Activated T-cell treated with anti-CD3 and anti-CD28 coated beads, Interleukin-2, amount 50 U/mL, for 72 hours (primary cell): ENCODE measurements at places on chromosomes 5 and 9. TPM values are rescaled to one million over a fixed set of nuclear protein-coding genes. Genes with fewer than 3 reads are reported as not detected.

DNA sequence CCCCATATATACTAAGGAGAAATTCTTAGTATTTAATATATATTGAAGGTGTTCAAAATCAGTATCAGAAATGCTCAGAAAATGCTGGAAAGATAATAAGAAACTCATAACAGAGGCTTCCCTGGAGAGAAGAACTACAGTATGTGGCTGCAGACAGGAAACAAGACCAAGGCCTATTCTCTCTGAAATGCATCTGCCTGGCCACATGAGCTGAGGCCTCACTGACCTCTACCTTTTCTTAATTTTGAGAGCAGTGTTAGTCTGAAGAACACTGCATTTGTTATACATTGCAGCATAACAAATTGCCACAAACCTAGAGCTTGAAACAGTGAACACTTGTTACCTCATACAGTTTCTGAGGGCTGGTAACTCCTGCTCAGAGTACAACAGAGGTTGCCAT lies 133.4 kb upstream of the SPEF2 start:
- no peak overlapping the region for H3K4me3 ChIP-seq
- DNase-seq: no peak
- peaks cover 17% of the 10 kb centered on the region for H3K27me3 ChIP-seq
- H3K36me3 ChIP-seq: no peaks in the 10 kb centered on the region

DNA sequence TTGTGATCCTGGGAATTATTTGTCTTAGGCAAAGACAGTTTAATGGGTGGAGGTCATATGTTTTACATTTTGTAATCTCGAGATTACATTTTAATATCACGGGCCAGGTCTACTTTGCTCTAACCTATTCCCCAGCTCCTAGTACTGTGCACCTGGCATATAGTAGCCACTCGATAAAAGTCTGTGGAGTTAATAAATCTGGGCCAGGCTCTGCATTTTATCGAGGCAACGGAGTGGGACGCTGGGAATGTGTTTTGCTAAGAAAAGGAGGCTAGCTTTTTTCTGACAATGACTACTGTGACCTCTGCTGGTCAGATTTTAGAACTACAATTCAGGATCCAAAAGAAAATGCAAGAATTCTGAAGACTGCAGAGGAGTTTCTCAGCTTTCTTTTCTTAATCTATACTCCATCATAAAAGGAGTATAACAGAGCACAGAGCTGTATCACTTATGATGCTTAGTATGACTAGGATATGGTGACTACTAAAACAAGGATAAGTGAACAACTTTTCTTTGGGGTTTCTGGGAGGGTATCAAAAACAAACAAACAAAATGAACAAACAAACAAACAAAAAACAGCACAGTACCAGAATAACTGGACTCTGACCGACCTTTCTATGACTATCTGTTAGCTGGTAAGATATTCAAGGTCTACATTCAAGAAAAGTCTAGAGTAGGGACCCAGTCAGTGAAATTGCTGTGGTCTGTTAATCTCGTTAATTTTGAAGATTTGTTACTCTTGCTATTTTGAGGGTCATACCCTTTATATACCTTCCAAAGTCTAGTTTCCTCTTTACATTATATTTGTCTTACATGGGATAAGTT lies 46.1 kb upstream of the CER1 start:
- H3K27me3 ChIP-seq: peaks cover 24% of the 10 kb centered on the region
- no peak overlapping the region for H3K27ac ChIP-seq
- no peak for DNase-seq

DNA sequence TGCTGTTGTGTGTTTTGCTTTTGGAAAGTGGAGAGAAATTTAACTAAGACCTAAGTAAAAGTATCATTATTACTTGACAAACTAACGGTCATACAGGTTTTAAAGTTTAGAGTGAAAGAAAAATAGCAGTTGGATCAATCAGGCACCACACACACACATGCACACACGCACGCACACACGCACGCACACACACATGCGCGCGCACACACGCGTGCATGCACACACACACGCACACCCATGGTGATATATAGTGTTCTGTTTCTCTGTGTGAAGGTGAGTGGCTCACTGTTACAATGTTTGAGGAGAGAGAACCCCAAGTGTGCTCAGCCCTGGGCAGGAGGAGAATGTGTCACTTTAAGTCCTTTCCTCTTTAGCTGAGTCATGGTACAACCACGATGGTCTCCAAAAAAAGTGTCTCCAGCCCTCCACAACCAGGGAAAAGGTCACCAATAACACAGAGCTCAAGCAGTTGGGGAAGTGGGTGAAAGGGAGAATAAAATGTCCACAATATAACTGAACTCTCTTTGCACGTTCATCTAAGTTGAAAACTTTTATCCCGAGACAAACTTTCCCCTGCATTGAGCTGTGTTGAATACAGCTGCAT lies 3.2 kb downstream of the ZNF366 start:
- no peak overlapping the region for H3K4me3 ChIP-seq
- no peak overlapping the region for H3K27ac ChIP-seq
- no peaks in the 10 kb centered on the region for H3K36me3 ChIP-seq
- no peak for DNase-seq
- no peaks in the 10 kb centered on the region for H3K4me1 ChIP-seq
- peaks cover 34% of the 10 kb centered on the region for H3K27me3 ChIP-seq

- no peaks in the 10 kb centered on the region for H3K27me3 ChIP-seq
- H3K4me1 ChIP-seq: no peaks in the 10 kb centered on the region
- H3K4me3 ChIP-seq: no peak overlapping the region
- H3K27ac ChIP-seq: no peak overlapping the region
- no peak for DNase-seq
Measured at GRCh38 chr5:173499471-173500212, 116.8 kb downstream of the BOD1 start.

- no peak for DNase-seq
- H3K27me3 ChIP-seq: no peaks in the 10 kb centered on the region
- no peaks in the 10 kb centered on the region for H3K36me3 ChIP-seq
- no peak overlapping the region for H3K4me3 ChIP-seq
Measured at GRCh38 chr5:143233031-143233430, 170.5 kb downstream of the NR3C1 start.

- H3K27me3 ChIP-seq: no peaks in the 10 kb centered on the region
- H3K27ac ChIP-seq: no peak overlapping the region
- DNase-seq: peak; percentile 34
- H3K36me3 ChIP-seq: peaks cover 5% of the 10 kb centered on the region
- H3K4me1 ChIP-seq: peaks cover 49% of the 10 kb centered on the region
Measured at GRCh38 chr9:92669527-92669889, 423 bp downstream of the IPPK start.

GRCh38 chr5:8048920-8049319 lies 180.0 kb downstream of the MTRR start:
- DNase-seq: no peak
- H3K36me3 ChIP-seq: no peaks in the 10 kb centered on the region
- no peak overlapping the region for H3K4me3 ChIP-seq
- no peaks in the 10 kb centered on the region for H3K27me3 ChIP-seq

GRCh38 chr5:81909677-81910076 lies 62.1 kb upstream of the ATG10 start:
- H3K4me1 ChIP-seq: no peaks in the 10 kb centered on the region
- no peak for DNase-seq
- H3K36me3 ChIP-seq: no peaks in the 10 kb centered on the region
- no peak overlapping the region for H3K27ac ChIP-seq
- H3K4me3 ChIP-seq: no peak overlapping the region

DNA sequence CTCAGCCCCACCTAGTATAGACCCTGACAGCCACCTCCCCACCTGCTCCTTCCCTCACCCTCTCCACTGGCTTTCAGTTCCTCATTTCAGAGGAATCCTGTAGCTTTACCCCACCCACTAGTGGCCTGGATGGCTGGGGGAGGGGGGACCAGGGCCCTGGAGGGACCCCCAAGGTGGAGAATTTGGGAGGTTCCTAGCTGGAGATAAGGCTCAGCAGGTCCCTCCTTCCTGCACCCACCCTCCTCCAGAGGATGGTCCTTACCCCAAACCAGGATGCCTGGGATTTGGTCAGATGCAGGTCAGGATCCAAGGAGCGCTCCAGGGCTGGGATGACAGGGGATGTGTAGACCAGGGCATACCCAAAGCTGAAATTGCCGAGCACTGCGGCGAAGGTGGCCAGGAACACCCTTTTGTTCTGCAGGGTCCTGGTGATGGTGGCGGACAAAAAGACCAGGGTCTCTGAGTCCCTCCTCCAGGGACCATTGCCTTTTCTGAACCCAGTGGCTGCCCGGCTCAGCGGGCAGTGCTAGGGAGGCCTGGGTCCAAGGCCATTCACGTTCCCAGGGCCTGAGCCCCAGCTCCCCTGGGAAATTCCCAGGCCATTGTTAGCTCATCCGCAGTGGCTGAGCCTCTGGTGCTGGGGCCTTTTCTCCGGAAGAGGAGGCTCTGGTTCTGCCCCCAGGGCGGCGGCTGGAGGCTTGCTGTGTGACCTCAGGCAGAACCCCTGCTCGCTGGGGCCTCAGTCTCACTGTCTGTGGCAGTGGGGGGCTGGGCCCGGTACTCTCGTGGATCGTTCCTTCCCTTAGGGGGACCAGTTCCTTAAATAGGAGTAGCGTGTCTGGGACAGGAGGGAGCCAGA lies 678 bp downstream of the SLC2A6 start:
- H3K4me1 ChIP-seq: peaks cover 11% of the 10 kb centered on the region
- H3K27me3 ChIP-seq: no peaks in the 10 kb centered on the region
- no peak overlapping the region for H3K27ac ChIP-seq
- H3K4me3 ChIP-seq: peak overlapping the region; percentile 81
- H3K36me3 ChIP-seq: no peaks in the 10 kb centered on the region

DNA sequence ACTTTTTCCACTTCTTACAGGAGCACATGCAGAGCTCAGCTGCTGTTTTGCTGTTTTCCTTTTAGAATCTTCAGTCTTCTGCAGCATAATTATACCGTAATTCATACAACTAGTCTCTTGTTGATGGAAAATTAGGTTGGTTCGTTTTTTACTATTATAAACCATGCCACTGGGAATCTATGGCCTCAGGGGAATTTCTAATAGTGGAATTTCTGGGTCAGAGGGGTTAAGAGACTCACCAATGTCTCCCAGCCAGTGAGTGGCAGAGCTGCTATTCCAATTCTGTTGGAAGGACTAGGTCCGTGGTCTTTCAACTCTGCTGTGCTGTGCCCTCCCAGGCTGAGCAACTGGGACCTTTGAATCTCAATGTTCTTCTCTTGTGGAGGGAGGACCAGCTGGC lies 282.5 kb downstream of the ZSWIM6 start:
- DNase-seq: no peak
- peaks cover 30% of the 10 kb centered on the region for H3K27me3 ChIP-seq
- no peak overlapping the region for H3K27ac ChIP-seq
- H3K4me1 ChIP-seq: no peaks in the 10 kb centered on the region
- H3K36me3 ChIP-seq: no peaks in the 10 kb centered on the region
- H3K4me3 ChIP-seq: no peak overlapping the region

DNA sequence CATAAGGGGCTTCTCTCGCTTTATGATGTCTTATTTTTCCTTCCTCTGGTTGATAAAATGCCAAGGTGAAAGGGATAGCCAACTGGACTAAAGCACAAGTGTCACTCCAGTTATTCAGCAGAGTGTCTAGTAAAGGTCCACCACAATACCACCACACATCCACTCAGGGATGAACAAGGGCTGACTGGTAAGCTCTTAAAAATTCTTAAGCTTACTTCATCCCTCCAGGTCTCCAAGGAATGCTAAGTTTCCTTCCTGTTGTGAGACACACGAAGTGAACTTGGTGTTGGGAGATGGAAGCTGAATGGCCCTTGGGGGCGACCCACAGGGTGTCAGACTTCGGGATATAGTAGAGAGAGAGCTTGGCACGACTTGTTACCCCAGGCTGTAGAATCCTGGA lies 3.2 kb upstream of the HMGCS1 start:
- peak overlapping the region; percentile 63 for H3K4me3 ChIP-seq
- no peaks in the 10 kb centered on the region for H3K27me3 ChIP-seq
- H3K36me3 ChIP-seq: peaks cover 24% of the 10 kb centered on the region
- peaks cover 59% of the 10 kb centered on the region for H3K4me1 ChIP-seq

- DNase-seq: peak; percentile 8
- H3K36me3 ChIP-seq: peaks cover 5% of the 10 kb centered on the region
- H3K4me3 ChIP-seq: peak overlapping the region; percentile 75
- H3K27me3 ChIP-seq: no peaks in the 10 kb centered on the region
Measured at GRCh38 chr5:137695651-137696428, 40.0 kb downstream of the KLHL3 start.

- no peaks in the 10 kb centered on the region for H3K4me1 ChIP-seq
- no peak overlapping the region for H3K4me3 ChIP-seq
- no peak for DNase-seq
- no peaks in the 10 kb centered on the region for H3K36me3 ChIP-seq
- peaks cover 7% of the 10 kb centered on the region for H3K27me3 ChIP-seq
Measured at GRCh38 chr5:159951387-159951786, 35.1 kb downstream of the ADRA1B start.

DNA sequence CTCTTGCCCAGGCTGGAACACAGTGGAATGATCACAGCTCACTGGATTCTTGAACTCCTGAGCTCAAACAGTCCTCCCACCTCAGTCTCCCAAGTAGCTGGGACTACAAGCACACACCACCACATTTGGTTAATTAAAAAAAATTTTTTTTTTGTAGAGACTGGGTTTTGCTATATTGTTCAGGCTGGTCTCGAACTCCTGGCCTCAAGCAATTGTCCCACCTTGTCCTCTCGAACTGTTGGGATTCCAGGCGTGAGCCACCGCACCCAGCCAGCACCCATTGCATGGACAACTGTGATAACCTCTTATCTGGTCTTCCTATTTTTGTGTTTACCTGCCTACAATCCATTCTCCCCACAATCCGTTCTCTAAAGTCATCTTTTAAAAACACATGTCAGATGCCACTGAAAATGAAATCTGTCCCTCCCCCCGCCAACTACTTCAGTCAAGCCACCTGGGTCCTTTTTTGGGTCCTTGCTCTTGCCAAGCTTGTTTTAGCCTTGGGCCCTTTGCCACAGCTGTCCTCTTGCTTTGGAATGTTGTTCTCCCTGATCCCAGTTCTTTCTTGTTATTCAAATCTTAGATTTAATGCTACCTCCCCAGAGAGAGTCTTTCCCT lies 250.5 kb downstream of the PIK3R1 start:
- H3K4me1 ChIP-seq: no peaks in the 10 kb centered on the region
- DNase-seq: no peak
- no peaks in the 10 kb centered on the region for H3K36me3 ChIP-seq
- H3K27ac ChIP-seq: no peak overlapping the region
- H3K4me3 ChIP-seq: no peak overlapping the region
- peaks cover 19% of the 10 kb centered on the region for H3K27me3 ChIP-seq

- no peak overlapping the region for H3K27ac ChIP-seq
- DNase-seq: no peak
- no peaks in the 10 kb centered on the region for H3K27me3 ChIP-seq
- H3K4me3 ChIP-seq: no peak overlapping the region
Measured at GRCh38 chr5:89703817-89704216, 705.7 kb downstream of the CETN3 start.

GRCh38 chr5:68139611-68140441 lies 75.7 kb upstream of the PIK3R1 start:
- no peak overlapping the region for H3K27ac ChIP-seq
- DNase-seq: no peak
- H3K4me3 ChIP-seq: no peak overlapping the region

- peaks cover 2% of the 10 kb centered on the region for H3K36me3 ChIP-seq
- DNase-seq: no peak
- peaks cover 21% of the 10 kb centered on the region for H3K4me1 ChIP-seq
- H3K27ac ChIP-seq: peak overlapping the region; percentile 45
Measured at GRCh38 chr9:101578378-101578777, 16.4 kb downstream of the PPP3R2 start.

- H3K27me3 ChIP-seq: no peaks in the 10 kb centered on the region
- no peak for DNase-seq
- H3K36me3 ChIP-seq: no peaks in the 10 kb centered on the region
Measured at GRCh38 chr5:126636956-126637355, 36.2 kb downstream of the PHAX start.

FBP2 gene
- not detected for total RNA-seq

ANXA2R gene
- 10.0 TPM for total RNA-seq

PROB1 gene
- 3.1 TPM for total RNA-seq

SPATA31C1 gene
- not detected for total RNA-seq

PTPRD gene
- not detected for total RNA-seq

ZNF454 gene
- not detected for total RNA-seq

CYLC2 gene
- total RNA-seq: not detected

GALNT12 gene
- 6.6 TPM for total RNA-seq
